Non-pigmented ciliary epithelial cell (primary cell): ENCODE measurements at places on chromosomes 1 and 21.

DNA sequence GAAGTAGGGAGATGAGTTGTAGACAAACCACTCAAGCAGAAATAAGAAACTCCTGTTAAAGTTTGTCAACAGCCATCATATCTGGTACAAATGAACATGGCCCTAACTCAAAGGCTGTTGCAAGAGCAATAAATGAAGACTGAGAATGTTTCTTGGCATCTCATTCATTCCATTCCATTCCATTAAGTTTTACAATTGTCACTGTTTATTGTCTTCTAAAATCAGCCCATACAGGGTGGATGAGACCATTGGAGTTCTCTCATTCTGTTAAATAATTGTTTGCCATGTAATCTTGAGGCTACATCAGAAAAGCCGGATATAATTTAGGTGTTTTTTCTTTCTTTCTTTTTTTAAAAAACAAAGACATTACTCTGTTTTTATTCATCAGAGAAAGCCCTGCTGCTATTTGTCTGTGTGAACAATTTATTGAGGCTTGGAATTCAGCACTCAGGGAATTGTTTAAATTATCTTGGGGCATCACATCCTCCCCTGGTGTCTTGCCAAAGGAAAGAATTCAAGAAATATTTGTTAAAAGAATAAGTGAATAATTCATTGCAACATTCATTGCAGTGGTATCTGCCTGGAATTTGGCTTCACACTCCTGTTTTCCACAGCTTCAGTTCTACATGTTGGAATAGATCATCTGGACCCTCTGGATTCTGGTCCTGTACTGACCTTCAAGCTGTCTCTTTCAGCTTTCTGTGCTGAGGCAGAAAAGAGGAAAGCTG is 604.5 kb downstream of the PLPP3 start:
- DNase-seq = no peak

DNA sequence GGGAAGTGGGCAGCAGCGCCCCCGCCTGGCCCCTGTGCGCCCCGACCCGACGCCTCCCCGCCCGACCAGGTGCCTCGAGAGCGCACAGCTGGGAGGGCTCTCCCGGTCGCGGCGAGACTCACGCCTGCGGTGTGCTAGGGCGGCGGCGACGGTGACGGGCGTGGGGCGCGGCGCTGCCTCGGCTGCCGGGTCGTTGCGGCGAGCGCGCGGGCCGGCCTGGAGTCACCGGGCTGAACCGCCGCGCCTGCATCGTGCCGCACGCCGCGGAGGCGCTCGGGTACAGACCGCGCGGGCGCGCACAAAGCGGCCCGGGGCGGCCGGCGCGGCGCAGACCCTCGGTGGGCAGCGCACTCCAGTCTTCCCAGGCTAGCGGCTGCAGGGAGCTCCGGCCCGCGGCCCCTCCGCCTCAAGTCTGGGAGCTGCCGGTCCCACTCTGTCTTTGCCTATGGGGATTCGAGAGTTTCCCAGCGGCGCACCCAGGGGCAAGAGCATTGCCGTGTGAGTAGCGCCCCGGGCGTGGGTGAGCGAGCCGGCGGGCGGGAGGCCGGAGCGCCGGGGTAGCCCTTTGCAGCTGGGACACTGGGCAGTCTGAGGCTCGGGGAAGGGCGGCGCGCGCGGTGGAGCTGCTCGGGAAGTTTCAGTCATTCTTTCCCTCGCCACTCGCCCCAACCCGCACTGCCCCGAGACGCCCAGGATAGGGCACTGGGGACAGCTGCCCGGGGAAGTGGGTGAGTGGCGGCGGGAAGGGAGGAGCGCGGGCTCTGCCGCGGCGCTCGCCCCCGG is at the start of gene SLC35F3:
SLC35F3 (plus strand) TSS at position 44 of the 783 bp plus-strand sequence.
- no peak for DNase-seq

DNA sequence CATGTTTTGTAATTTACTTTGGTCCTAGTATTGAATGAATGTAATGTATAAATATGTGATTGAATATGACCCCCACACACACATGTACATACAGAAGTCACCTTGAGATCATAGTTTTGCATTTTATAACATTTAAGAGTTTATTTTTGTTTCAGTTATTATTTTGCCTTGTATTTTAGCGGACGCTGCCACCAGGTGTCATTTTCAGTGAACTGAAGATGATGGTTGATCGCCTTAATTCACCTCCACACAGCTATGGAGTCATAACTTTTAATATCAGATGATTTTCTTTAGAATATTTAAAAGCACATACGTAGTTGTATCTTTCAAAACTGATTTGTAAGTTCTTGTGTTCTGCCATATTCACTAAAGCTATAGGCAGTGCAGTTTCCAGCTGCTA is 130.4 kb downstream of the DYRK1A start:
- no peak for DNase-seq

GRCh38 chr1:100511058-100511457 is 26.9 kb upstream of the GPR88 start:
- DNase-seq = no peak

GRCh38 chr1:107926436-107927080 is 38.4 kb downstream of the VAV3 start:
- DNase-seq = no peak

DNA sequence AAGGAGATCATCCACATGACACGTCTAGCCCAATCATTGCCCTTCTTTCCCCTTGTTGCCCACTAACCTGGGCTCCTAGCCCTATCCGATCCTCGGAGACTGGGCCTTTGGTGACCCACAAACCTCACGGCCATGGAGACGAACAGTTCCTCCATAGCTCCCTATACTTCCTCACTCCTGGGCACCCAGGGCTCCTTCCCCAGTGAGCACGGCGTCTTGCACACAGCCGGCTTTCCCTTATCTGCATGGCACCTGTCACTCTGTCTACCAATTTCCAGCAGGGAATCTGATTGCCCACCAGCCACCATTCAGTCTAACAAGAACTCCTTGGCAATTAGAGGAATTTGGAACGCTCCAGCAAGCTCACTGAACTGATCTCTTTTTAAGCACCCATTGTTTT is 3.1 kb downstream of the GNG4 start:
- DNase-seq = no peak
